ENCODE measurements at places on chromosomes 12 and 14. TPM values are rescaled to one million over a fixed set of nuclear protein-coding genes. Genes with fewer than 3 reads are reported as not detected.

DNA sequence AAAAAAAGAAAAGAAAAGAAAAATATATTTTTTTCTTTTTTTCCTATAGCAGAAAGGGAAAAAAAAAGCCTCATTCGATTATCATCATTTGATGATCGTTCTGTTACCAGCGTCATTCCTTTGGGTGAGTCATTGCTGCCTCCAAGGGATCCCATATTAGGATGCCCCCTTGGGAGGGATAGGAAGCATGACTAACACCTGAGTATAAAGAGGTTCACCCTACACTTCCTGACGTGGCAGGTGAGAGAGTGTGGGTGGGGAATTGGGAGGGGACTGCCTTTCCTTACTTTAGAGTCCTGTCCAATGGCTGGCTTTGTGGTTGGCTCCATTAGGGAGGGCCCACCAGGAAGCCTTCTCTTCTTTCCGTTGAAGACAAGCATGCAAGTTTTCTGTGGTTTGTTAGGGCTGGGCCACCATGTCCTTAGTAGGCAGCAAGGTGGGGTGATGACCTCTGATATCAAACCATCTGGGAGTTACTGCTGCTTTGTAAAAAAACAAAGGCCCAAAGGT lies 56.1 kb upstream of the FUT8 start:
- DNase-seq, result no peak

The KLHL42 gene
- 5.1 TPM for total RNA-seq

DNA sequence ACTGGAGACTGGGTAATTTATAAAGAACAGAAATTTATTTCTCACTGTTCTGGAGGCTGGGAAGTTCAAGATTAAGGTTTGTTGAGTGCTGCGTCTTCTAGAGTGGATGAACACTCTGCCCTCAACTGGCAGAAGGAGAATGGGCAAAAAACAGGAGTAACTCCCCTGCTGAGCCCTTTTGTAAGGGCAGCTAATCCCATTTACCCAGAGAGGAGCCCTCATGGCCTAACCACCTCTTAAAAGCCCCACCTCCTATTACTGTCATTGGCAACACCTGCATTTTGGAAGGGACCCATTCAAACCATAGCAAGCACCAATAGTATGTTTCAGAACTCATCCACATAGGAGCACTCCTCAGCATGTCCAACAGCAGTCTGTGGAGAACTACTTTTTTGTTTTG lies 47.4 kb downstream of the BORCS5 start:
- no peak for DNase-seq

GRCh38 chr14:24921903-24922302 lies 128.0 kb downstream of the STXBP6 start:
- no peak for DNase-seq

GRCh38 chr12:118498171-118498570 lies 121.8 kb downstream of the SUDS3 start:
- DNase-seq, result no peak

The TPH2 gene
- total RNA-seq, result not detected

The IFNG-AS1 gene
- not detected for total RNA-seq

DNA sequence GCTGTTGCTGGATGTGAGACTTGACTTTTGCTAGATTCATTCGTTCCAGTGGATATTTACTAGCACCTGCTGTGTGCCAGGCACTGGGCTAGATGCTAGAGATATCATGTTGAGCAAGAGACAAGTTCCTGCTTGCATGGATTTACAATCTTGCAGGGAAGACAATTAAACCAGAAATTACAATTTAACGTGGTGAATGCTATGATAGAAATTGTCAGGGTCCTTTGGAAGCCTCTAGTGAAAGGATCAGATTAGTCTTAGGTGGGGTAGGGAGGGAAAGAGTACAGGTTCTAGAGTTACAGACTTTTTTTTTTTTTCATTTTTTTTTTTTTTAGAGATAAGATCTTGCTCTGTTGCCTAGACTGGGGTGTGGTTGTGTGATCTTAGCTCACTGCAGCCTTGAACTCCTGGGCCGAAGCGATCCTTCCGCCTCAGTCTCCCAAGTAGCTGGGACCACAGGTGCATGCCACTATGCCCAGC lies 36.7 kb downstream of the SPATS2 start:
- no peak for DNase-seq

- no peak for DNase-seq
These were observed 76.0 kb downstream of the ACACB start for GRCh38 chr12:109192358-109192757.

DNA sequence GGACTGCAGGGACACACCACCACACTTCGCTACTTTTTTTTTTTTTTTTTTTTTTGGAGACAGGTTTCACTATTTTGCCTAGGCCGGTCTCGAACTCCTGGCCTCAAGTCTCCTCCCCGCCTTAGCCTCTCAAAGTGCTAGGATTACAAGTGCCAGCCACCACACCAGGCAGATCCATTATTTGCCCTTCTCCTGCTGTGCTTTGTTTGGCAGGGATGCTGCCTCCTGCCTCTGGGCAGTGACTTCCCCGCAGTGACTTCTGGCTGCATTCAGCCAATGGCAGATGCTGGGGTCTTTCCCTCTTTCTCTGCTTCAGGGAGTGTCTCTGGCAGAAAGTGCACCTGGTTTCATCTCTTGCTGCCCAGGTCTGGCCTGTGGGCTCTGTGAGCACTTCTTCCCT lies 6.7 kb upstream of the MORN3 start:
- DNase-seq, result no peak

DNA sequence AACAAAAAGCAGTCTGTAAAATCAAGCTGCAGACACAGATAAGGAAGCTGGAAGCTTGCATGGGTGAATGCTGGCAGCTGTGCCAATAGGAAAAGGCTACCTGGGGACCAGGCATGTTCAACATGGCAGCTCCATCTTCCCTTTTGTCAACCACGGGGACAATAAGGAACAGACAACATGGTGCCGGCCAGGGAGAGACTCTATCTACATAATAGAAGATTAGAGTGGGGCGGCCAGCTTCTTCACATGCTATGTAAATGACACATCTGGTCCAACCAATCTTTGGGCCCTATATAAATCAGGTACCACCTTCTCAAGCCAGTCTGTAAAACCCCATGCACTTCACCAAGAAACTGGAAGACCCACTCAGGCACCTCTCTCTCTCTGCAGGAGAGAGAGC lies 157.6 kb downstream of the SUDS3 start:
- DNase-seq, result no peak

DNA sequence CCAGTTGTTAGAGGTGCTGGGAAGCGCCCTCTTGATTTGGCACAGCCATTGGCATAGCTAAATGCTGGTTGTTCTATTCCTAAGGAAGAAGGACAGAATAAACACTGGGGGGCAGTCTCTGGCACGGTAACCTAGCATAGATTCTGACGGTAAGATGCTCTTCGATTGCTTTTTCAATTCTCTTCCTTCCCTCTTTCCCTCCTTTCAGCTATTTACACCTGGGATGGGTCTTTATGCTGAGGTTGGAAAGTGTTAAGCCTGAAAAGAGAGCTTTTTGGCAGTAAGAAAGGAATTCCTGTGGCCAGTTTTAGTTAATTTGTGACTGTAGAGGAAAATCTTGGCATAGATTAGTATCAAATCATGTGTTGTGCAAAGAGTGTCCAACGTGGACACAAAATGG lies 162.8 kb downstream of the SNAPC1 start:
- no peak for DNase-seq

- no peak for DNase-seq
These were observed 258.5 kb downstream of the NOVA1 start for GRCh38 chr14:26339381-26339780.

- no peak for DNase-seq
These were observed 63.8 kb downstream of the SUSD6 start for GRCh38 chr14:69675245-69675583.

The PCED1B gene
- total RNA-seq, result 1.1 TPM

GRCh38 chr12:4471256-4471655 lies 25.6 kb upstream of the FGF6 start:
- DNase-seq, result no peak

GRCh38 chr12:120710805-120711296 lies 593 bp downstream of the UNC119B start:
- DNase-seq, result peak; percentile 21

DNA sequence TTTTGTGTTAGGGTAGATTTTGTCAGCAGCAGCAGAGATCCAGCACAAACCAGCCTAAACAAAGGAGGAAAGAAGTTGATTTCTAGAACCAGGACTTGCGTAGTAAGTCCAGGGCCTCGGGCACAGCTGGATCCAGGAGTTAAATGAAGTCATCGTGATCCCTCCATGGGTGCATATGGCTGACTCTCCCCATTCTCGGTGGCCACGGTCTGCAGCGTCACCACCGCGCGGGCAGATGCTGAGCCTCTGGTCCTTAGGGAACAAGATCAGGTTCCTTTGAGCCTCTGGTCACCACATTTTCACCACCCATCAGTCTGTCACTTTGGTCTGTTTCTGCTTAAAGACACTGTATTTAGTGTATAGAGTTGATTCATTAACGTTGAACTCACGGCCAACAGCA lies 14.8 kb upstream of the GALNT9 start:
- no peak for DNase-seq

The TMEM19 gene
- total RNA-seq, result 30.3 TPM

DNA sequence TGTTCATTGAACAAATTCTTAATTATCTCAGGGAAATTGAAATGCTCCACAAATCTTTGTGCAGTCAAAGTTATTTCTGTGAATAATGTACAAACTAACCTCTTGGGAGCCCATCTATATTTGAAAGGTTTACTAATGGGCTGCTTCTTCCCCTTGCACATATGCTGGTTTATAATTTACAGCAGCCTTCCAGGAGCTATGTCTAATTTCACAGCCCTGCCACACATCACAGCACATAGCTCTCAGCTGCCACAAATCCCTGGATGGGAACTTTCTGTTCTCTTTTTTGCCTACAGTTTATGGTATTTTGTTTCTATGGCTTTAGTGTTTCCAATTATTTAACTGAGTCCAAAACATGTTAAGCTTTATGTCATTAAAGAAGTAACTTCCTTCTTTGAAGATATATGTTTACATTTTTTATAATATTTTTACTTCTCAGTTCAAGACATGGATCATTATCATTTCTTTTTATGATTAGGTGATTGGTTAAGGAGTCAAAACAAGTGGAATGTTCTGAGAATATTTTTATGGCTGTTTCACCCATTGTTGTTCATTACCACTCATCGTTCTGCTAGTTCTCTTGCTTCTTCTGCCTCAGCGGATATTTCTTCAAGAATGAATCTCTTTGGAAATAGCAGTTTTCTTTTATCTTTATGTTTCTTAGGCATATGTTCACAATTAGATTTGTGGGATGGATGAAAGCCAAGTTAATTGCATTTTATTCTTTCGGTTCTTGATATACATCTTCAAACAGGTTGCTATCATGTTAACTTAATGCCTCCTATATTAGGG lies 475.6 kb upstream of the MIS18BP1 start:
- no peak for DNase-seq

Data from heart right ventricle (tissue), 16 donors.